Natural killer cell (primary cell): ENCODE measurements at places on chromosomes 16 and 17. TPM values are rescaled to one million over a fixed set of nuclear protein-coding genes. Genes with fewer than 3 reads are reported as not detected.

DNA sequence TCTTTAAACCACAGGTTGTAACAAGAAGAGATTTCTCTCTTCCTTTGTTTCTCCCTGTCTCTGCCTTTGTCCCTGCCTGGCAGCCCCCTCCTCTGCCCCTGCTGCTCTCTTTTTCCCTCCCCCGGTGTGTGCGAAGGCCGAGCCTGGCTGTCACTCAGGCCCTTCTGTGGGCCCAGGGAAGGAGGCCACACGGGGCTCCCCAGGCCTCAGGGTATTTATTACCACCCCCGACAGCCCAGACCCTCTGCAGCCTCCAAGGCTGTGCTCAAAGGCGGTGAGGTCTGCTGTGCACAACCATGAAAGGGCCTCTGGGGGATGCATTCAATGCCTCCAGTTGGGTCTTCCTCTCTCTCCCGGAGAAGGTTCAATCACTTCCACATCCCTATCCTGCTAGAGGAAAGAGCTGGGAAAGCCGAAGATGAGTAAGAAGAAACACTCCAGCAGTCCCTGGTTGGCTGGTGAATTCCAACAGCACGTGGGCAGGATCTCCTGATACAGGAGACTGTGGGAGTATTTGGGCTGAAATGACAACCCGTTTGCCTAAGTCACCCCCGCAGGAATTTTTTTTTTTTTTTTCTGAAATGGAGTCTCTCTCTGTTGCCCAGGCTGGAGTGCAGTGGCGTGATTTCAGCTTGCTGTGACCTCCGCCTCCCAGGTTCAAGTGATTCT is 34.2 kb downstream of the ZNF423 start:
- DNase-seq: no peak

- no peak for DNase-seq
Measured at GRCh38 chr17:48547808-48548522, 3.1 kb upstream of the HOXB2 start.

DNA sequence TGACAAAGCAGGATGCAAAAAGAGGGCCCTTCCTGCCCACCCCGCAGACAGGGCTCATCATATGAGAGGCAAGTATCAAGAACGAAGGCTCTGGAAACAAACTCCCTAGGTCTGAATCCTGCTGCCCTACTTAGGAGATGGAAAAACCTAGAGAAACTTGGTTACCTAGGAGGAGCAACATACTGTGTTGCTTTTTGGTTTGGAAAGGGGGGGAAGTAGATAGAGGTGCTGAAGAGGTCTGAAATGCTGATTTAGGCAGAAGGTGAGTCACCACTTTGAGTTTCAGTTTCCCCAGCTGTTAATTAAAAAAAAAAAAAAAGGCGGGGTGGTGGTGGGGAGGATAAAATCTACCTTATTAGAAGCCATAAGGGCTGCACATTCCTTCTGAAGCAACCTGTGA is 1.5 kb downstream of the N4BP1 start:
- DNase-seq: peak; percentile 82

DNA sequence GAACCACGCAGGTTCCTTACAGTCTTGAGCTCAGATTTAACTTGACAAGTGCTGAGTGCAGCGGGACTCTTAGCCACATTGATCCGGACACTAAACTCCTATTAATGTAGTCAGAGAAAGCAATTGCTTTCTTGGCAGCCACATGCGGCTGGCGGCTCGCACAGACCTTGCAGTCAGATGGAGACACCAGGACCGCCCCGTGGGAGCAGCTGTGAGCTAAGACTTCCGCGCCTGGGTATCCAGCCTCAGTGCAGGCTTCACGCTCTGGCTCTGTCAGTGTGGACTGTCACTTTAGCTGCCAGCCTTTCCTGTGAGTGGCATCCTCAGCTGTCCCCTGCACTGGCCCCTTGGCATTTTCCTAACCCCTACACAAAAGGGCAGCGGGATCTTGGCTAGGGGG is 80.9 kb upstream of the NLRP1 start:
- no peak for DNase-seq

DNA sequence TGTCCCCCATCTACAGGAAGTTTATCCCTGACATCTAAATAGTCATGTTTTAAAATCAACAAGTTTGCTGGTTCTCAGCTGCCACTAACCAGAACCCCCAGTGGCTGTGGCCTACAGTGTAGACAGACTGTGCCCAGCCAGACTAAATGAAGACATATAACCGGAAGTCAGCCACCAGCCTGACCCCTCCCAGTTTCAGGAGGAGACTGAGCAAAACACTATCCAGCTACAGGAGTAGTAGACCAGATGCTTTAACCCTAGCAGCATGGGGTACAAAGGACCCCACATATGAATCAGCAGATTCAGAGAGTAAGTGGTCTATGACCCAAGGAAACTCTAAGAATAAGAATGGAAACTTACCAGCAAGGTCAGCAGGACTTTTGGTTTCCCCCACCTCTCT is 83.4 kb downstream of the HIC1 start:
- peak; percentile 23 for DNase-seq

DNA sequence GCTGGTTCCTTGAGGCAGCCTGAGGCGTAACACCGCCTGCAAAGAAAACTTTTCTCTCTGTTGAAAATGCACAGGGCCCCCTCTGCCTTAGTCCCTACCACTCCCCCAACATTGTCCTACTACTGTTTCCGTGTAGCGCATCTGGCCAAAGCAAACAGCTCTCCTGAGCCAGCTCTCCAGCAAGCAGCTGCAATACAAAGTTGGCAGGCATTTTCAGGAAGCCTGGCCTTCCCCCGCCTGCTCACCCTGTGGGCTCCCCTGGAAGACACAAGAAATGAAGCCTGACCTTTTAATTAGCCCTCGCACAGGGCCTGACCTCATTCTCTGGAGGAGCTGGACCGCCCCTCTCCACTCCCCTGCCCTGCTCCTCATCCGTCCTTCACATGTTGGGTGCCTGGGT is 66.7 kb downstream of the SOX9 start:
- no peak for DNase-seq

GRCh38 chr17:80337195-80337895 is 76.7 kb downstream of the RNF213 start:
- no peak for DNase-seq

- no peak for DNase-seq
Measured at GRCh38 chr16:22664132-22664531, 149.8 kb upstream of the HS3ST2 start.

- DNase-seq: no peak
Measured at GRCh38 chr16:78483124-78483992, 383.9 kb downstream of the WWOX start.

DNA sequence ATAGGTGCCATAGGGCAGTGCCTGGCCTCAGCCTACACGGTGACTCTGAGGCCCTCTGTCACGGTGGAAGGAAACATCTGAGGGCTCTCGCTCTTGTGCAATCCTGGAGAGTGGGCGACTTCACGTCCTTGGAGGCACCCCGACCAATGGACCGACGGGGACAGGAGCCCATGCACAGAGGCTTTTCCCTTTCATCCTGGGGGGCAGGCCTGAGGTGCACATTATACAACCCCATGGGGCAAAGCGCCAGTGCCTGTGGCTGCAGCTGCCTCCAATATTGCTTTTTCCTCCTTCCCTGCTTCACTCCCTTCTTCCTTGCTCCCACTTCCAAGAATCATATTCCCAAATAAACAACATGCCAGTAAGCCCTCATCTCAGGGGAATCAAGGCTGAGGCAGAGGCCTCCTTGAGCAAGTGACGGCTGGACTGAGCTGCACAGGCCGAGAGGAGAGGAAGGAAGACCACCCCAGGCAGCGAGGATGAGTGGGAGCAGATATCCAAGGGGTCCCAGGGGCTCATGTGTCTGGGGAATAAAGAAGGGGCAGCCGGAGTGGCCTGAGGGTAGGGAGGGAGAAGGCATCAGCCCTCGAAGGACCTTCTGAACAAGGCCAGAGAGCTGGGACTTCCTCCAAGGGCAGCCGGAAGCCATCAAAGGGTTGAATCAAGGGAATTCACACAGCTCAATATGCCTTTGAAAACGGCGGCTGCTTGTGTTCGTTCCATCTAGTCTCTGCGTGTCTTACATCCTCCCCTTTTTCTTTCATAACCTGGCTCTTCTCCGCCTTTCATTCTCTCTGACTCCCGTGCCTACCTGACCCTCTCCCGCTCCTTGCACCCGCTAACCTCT is 42.6 kb upstream of the RPL38 start:
- DNase-seq: no peak

- peak; percentile 25 for DNase-seq
Measured at GRCh38 chr17:48194097-48194550, 86.6 kb downstream of the SNX11 start.

DNA sequence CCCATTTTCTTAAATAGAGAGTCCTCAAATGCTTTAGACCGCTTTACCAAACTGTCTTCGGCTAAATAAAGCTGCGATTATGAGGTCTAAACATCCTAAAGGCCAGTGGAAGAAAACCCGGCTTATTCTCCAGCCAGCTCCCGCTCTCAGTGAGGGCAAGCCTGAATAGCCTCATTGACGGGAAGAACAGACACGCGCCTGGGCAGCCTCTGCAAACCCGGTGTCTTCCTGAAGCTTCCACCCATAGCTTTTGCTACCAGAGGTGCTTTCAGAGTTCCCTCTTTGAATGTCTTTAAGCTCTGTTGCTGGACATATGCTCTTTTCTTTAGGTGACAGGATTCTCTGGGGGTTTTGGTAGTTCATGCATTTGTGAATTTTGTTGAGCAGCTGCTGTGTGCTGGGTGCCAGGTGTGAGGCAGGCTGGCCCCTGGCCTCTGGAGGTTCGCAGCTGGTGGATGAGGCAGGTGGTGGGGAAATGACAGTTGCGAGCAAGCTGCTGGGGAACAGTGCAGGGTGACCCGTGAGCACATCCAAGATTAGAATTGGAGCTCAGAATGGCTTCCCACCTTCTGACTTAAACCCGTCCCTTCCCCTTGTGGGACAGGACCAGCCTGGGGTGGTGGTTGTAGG is 44.7 kb downstream of the CRISPLD2 start:
- no peak for DNase-seq

DNA sequence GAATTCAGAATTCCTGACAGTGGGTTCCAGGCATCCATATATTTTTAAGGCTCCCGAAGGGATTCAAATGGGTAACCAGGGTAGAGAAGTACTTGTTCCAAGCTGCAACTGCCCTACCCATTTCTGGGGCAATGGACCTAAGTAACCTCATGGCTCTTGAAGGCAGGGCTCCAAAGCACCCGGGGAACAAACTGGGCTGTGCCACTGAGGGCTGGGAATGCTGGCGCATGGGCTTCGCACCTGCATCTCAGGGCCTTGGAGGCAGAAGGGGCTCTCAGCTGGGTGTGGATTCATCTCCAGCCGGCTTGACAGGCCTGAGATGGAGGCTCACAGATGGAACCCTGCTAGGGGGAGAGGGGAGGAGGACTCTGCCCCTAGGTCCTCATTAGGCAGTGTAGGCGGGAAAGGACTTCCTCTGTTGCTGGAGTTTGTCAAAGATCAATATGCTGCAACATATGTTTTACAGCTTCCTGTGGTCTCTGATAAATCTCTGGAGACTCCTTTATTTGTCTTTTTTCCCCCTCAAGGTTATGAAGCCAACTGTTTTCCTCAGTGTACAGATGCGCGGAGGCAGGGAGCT is 232.3 kb upstream of the NLRP1 start:
- no peak for DNase-seq

DNA sequence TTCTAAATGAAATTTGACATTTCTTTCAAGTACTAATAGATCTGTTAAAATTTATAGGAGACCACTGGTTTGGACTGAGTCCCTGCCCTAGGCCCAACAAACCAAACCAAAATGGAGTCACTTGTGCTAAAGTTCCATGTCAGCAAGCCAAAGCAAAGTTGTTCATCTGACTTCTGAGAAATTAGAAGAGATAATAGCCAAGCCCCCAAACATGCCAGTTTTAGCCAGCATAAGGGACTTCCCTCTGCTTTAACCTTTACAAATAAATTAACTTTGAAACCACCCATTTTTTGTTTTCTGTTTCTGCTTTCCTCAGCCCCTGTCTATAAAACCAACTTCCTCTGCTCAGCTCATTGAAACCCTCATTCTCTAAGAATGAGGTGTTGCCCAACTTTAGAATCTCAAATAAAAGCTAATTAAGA is 18.9 kb downstream of the CDR2 start:
- DNase-seq: no peak

DNA sequence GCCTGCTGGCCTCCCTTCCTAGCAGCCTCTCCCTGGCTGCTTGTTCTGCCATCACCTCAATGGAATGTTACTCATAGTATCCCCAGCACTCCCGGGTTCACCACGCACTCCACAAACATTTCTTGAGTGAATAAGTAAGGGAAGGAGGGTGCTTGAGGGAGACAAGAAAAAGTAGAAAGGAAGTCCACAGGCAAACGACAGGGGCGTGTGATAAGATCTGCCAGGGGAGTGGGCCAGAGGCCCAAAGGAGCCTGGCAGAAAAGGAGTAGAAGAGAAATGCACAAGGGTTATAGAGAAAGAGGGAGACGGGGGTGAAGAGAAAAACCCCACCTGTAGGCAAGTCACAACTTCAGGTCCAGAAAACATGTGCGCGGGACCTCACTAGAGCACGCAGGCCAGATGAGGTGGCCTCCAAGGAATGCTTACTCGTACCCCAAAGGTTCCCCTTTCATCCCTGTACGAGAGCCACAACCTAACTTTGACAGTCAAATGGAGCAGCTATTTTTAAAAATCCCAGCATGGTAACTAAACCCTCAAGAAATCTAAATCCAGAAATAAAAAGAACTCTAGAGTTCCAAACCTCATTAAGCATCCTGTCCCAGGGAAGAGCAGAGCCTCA is 6.6 kb downstream of the ZDHHC7 start:
- no peak for DNase-seq

DNA sequence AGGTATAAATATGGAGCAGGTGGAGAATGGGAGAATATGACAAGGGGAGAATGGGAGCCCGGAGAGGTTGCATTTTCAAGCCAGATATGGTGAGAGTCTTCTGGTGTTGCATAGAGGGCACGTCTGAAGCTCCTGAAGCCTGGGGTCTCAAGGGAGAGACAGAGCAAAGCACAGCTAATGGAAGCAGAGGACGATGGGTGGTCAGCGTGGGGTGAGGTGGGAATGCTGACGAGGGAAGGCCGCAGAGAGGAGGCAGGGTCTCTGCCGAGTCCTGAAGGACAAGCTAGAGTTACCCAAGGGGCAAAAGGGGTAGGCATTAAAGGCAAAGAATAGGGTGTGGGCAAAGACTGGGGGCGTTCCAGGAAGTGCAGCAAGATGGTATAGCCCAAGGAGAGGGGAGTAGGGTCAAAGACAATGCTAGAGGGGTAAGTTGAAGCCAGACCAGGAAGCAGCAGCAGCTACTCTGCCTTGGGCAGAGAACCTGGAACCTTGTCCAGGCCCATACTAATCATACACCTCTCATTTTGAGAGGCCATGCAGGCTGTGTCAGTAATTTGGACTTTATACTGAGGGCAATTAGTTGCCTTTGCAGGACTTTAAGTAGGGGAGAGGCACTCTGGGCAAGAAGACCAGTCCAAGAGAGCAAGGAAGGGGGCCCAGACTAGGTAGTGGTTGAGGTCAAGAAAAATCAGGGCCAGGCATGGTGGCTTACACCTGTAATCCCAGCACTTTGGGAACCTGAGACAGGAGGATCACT is 2.7 kb downstream of the OTOP3 start:
- DNase-seq: no peak

GRCh38 chr16:5979905-5980550 is 882.4 kb upstream of the EEF2KMT start:
- no peak for DNase-seq

The KIF2B gene
- total RNA-seq: not detected

The SLC16A6 gene
- total RNA-seq: 19.4 TPM

The NUP85 gene
- total RNA-seq: 71.1 TPM

The MFSD6L gene
- 0.12 TPM for total RNA-seq

The ADAM11 gene
- 0.28 TPM for total RNA-seq

The HLF gene
- 0.59 TPM for total RNA-seq

The SLC5A11 gene
- total RNA-seq: 0.40 TPM

The BEAN1 gene
- total RNA-seq: not detected

The GP1BA gene
- total RNA-seq: 4.3 TPM
